ENCODE measurements at places on chromosomes 7 and 10.

DNA sequence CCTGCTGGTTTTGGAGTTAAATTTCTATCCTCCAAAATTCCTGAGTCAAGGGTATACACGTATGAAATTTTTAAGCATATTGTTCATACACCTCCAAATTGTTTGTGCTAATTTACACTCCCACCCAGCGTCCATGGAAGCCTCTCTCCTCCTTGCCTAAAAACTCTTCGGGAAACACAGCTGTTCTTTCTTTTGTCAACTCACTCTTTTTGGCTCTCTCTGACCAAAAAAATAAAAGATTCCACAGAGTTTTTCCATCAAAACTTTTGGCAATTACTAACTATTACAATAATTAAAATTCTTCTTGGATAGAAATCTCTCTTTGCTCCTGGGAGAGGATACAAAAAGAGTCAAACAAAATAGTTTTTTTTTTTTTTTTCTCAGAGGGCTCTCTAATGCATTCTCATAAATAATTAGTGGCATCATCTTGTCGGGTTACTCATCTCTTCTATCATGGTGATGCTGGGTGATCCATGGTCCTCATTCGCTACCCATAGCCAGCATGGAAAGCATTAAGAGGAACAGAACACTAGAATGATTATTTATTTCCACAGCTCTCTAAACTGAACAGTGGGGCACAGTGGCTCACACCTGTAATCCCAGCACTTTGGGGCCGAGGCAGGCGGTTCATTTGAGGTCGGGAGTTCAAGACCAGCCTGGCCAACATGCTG lies 310.7 kb downstream of the SFMBT2 start:
- DNase-seq, result no peak

- DNase-seq, result no peak
These were observed 49.1 kb downstream of the RAB11FIP2 start for GRCh38 chr10:117997673-117998072.

DNA sequence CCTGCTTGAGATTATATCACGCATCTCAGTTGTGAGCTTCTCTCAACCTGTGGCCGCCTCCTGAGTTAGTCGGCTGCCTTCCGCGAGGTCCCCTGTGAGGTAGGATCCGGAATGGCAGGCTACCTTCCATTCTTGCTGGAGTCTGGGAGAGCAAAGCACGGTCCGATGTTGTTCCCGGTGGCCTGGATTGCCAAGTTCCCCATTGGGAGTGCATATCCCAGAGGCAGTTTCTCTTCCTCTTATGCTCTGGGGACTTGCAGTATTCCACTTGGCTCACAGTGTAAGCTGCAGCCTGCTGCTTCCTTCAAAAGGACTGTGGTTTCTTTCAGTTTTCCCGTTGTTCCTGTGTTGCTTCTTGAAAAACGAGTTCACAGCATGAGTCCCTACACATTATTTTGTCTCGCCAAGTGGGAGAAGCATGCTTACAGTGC lies 225.4 kb upstream of the ZWINT start:
- no peak for DNase-seq

GRCh38 chr10:53079283-53079682 lies 306.7 kb upstream of the MBL2 start:
- DNase-seq, result no peak

- no peak for DNase-seq
These were observed 32.9 kb downstream of the AP3M1 start for GRCh38 chr10:74117738-74118137.

DNA sequence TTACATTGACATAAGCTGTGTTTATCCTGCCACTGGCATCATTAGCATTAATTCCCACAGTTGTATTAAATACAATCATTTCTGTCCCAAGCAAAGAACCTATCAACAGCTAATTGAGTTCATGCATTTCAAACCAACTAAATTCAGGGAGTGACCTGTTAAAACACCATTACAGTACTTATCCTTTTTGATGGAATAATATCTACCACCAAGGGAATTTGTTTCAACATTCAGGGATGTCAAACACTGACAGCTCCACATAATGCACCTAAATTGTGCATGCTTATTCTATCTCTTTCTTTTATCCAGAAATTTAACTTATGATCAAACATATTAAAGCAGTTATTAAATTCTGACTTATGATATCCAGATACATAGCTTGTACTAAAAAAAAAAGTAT lies 136.8 kb downstream of the NSUN6 start:
- DNase-seq, result no peak

All from AG08396 (cell line).